B cell (primary cell): ENCODE measurements at places on chromosomes 12 and 14. TPM values are rescaled to one million over a fixed set of nuclear protein-coding genes. Genes with fewer than 3 reads are reported as not detected.

- no peak for DNase-seq
Observed at GRCh38 chr14:69153873-69154270, 953 bp upstream of the DCAF5 start.

DNA sequence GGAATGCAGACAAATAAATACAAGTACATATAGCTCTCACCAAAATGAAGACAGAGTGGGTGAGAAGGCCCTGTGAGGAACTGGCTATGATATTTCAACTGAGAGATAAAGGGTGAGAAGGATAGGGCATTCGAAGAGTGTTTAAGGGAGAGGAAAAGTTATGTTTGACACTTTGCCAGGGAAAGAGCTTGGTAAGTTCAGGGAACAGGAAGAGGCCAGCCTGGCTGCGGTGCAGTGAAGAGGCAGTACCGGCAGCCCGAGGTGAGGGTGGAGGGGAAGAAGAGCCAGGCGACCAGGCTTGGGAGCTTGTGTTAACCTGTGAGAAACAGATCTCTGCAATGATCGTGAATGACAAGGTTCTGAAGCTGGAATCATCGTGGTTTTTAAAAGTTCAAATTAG, 84.7 kb upstream of the RFX4 start:
- no peak for DNase-seq

DNA sequence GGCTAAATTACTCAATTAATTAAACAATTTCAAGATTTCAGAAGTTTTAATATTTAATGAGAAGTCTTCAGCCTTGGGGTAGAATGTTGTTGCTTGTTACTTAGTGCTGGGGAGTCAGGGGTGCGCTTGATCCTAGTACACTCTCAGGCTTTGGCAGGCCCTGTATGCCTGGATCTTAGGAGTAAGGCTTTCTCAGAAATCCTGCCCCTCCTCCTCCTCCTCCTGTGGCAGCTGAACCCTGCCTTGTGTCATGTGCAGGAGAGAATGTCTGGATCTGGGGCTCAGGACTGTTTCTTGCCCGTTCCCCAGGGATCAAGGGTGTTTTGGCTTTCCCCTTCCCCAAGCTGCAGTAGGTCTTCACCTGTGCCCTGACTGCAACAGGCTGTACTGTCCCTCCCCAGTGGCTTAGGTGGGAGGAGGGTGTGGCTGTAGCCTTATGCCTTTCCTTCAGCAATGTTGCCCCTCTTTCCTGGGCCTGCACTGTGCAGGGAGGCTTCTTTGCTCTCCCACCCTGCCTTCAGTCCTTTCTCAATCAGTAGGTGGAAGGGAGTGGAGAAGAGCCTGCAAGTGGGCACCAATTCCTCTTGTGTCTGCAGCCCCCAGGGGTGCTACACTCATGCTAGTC, 108.2 kb downstream of the SLC38A6 start:
- no peak for DNase-seq

GRCh38 chr12:104510145-104510872, 53.6 kb downstream of the CHST11 start:
- DNase-seq: no peak

GRCh38 chr12:56629459-56630179, 507 bp downstream of the BAZ2A start:
- DNase-seq: peak; percentile 58

- no peak for DNase-seq
Observed at GRCh38 chr12:21814327-21814726, 39.8 kb upstream of the KCNJ8 start.

- no peak for DNase-seq
Observed at GRCh38 chr12:11596141-11596540, 53.3 kb upstream of the ETV6 start.

GRCh38 chr12:7877420-7877819, 4.7 kb upstream of the SLC2A14 start:
- no peak for DNase-seq

GRCh38 chr14:22996768-22997654, 12.9 kb downstream of the C14orf93 start:
- no peak for DNase-seq

- no peak for DNase-seq
Observed at GRCh38 chr12:63814146-63814772, 30.2 kb upstream of the SRGAP1 start.

DNA sequence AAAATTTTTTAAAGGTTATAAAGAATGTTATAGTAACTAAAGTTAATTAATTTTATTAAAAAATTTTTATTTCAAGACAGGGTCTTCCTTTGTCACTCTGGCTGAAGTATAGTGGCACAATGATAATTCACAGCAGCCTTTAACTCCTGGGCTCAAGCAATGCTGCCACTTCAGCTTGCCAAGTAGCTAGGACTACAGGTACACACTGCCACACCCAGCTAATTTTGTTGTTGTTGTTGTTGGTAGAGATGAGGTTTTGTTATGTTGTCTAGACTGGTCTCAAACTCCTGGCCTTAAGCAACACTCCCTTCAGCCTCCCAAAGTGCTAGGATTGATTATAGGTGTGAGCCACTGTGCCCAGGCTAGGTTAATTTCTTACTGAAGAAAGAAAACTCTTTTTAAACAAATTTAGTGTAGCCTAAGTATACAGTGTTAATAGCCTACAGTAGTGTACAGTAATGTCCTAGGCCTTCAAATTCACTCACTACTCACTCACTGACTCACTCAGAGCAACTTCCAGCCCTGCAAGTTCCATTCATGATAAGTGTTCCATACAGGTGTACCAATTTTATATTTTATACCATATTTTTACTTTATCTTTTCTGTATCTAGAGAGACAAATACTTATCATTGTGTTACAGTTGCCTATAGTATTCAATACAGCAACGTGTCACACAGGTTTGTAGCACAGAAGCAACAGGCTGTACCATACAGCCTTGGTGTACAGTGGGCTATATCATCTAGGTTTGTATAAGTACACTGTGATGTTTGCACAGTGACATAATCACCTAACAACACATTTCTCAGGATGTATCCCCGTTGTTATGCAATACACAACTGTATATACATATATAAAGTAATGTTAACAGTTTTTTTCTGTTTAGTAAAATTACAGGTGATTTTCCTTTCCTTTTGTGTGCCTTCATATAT, 24.7 kb upstream of the DNAAF2 start:
- no peak for DNase-seq

DNA sequence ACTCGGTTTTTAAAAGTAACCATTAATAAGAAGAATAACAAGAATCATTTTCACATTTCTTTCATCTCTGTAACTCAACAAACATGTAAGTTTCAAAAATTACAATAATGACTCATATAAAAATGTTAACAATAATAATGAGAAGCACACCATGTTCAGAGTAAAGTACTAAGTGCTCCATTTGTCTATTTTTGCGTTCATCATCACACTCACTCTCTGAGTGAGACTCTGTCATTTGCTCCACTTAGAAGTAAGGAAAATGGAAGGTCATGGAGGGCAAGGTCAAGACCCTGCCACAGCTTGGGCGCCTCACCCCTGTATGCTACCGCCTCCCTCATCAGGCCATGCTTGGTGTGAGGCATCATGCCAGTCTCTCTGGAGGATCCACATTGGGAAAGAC, 129.9 kb downstream of the TMEM30B start:
- no peak for DNase-seq

DNA sequence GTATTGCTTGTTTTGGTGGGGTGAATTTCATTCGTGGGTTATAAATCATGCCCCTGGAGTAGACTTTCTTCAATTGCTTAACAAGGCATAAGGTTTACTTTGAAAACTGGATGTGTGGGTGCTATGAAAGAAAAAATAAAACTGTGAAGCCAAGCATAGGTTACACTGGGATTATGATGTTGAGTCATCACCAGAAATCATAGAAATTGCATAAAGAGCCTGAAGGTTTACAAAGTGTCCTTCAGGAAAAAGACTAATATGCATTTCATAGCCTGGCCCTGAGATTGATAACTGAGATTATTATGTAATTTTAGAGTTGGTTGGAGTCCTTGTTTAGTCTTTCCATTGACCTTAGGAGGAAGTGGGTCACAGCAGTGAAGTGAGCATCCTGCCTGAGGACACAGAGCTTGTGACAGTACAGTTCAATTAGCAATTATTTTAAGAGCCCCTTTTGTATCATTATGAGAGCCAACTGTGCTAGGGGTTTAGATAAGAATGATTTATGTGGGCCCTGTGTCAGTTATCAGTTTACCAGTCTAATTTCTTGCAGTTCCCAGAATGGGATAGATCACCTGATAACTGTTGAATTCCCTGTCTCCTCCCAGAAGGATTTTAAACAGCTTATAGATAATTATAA, 13.6 kb downstream of the LRRK2 start:
- DNase-seq: no peak

- no peak for DNase-seq
Observed at GRCh38 chr14:77377502-77377844, 294 bp downstream of the SAMD15 start.

DNA sequence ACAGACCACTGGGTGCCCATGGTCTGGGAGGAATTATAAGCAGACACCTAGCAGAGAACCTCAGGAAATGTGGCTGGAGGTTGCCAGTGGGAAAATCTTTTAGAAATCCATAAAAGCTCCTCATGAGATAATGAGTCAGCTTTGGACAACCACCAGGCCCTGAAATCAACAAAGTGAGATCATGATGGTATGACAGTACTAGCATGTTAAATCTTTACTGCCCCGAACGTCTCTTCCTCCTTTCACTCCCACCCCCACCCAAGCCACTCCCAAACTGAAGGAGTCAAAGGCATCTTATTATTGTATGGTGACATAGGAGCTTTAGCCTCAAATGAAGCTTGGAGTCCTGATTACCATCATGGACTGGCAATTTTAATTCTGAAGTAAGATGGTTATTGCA, 240.0 kb downstream of the DIO2 start:
- no peak for DNase-seq

DNA sequence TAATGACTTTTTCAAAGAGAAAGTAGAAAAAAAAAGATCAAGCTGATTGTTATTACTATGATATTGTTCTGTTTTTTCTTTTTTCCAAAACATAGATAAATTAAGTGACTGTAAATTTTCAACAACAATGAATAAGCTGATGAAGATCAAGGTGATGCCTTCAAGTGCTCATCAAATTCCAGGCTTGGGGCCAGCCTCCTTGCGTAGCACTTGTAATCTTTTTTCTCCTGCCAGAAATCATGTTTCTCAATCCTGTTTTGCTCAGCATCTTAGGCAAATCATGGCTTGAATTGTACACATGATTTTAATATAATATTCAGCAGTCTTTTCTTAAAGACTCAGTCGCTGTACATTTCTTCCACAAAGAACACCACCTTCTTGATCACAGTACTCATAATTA, 333.2 kb downstream of the NPAS3 start:
- DNase-seq: no peak

GRCh38 chr14:106578481-106578880, 1052.1 kb downstream of the TMEM121 start:
- DNase-seq: peak; percentile 52

- DNase-seq: no peak
Observed at GRCh38 chr14:30223966-30224365, 296.3 kb upstream of the PRKD1 start.

GRCh38 chr12:26402648-26403047, 207.3 kb downstream of the SSPN start:
- peak; percentile 43 for DNase-seq

DNA sequence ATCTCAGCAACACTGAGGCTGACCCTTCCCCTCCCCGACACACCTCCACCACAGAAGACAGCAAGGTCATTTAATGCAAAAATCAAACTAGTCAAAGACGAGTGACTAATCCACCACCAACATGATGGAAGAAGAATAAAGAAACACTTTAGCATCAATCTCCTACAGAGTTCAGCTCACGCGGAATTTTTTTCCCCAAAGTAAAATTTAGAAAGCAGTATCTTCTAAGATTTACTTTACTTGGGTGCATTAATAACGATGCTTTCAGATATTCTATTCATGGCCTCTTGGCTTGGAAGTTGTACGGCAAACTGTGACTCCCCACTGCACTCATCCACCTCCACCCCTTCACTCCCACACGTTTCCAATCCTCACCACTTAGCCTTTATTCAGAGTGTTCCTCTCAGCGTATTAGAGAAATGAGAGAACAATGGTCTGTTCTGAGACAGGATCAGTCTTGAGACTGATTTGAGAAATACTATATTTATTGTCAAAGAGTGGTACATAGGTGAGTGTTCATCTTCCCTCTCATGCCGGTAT, 1.9 kb downstream of the EGLN3 start:
- no peak for DNase-seq

GRCh38 chr12:104641862-104642261, 185.1 kb downstream of the CHST11 start:
- DNase-seq: peak; percentile 86

DNA sequence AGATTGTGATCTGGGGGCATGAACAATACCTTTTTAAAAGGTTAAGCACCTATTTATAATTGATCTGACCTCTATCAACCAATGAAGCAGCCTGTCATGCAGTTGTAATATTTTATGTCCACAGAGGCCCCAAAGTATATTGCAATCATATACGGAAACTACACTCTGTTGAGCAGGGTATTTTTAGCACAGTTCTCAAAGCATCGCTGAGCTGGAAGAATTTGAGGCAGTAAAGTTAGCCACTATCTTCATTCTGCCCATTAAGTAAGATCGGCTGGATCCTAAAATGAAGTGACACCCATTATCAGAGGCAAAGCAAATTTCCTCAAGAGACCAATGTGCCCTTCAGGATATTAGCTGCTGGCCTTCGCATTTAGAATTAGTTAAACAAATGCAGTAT, 47.7 kb upstream of the GRIP1 start:
- DNase-seq: no peak

GRCh38 chr12:41202051-41202450, 13.9 kb downstream of the PDZRN4 start:
- DNase-seq: no peak

GRCh38 chr12:52704464-52704863, 1.1 kb upstream of the KRT77 start:
- DNase-seq: no peak

- no peak for DNase-seq
Observed at GRCh38 chr14:75752907-75753594, 92.0 kb downstream of the TTLL5 start.

- DNase-seq: no peak
Observed at GRCh38 chr12:58142991-58143390, 201.6 kb downstream of the ATP23 start.

Gene PZP
- not detected in 2 replicates for total RNA-seq

Gene RHEBL1
- 3.0 TPM in 2 replicates for total RNA-seq

Gene OR4K13
- total RNA-seq: not detected in 2 replicates

Gene RHOJ
- total RNA-seq: not detected in 2 replicates

Gene CACNA1C
- 0.02 and 0.10 TPM in 2 replicates for total RNA-seq

Gene DNAH10
- total RNA-seq: 0.66 and 0.99 TPM in 2 replicates

Gene CD63
- total RNA-seq: 104 TPM in 2 replicates

Gene FAM186B
- 0.47 and 0.70 TPM in 2 replicates for total RNA-seq

Gene TGM1
- 11.4 and 11.9 TPM in 2 replicates for total RNA-seq

Gene SLC39A2
- total RNA-seq: 0.25 and 0.51 TPM in 2 replicates

Gene SLC39A5
- 0.41 and 0.69 TPM in 2 replicates for total RNA-seq

Gene GPD1
- 0.54 and 1.1 TPM in 2 replicates for total RNA-seq

Gene BCL2L14
- not detected in 2 replicates for total RNA-seq

Gene SLC7A8
- 0.85 and 1.1 TPM in 2 replicates for total RNA-seq

Gene SINHCAF
- total RNA-seq: 127 and 129 TPM in 2 replicates

Gene KRT83
- total RNA-seq: not detected in 2 replicates
